ENCODE measurements at places on chromosomes 16 and 17.

GRCh38 chr17:7955414-7956227 lies 23.6 kb downstream of the CNTROB start:
- no peak for DNase-seq

GRCh38 chr17:75845058-75845711 lies 981 bp upstream of the UNC13D start:
- no peak for DNase-seq

DNA sequence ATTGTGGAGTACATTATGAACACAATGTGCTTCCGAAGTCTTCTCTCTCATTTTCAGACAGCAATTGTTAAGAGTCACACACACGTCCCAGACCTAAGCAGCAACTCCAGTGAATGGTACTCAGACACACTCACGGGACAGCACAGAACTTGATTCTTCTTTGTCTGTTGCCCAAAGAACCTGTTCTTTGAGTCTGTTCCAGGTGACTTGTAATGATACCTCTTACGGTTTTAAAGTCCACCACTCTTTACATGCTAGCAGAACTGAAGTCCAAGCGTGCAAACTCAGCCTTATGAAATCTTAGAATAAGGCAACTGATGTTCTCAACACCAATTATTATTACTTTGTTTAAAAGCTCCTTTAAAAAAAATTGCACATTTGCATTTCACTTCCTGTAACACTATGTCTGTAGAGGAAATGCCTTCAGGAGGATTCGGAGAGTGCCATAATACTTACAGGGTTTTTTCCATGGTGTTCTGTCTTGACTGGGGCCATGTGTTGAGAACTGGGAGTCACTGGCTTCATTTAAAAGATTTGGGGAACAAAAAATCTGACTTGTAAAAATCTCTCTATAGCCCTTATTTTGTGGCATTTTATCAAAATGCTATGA lies 48.1 kb downstream of the MARF1 start:
- DNase-seq, result no peak

GRCh38 chr17:83055911-83056582 lies 23.4 kb upstream of the METRNL start:
- no peak for DNase-seq

- DNase-seq, result no peak
Measured at GRCh38 chr16:4025428-4025827, 90.8 kb downstream of the ADCY9 start.

- DNase-seq, result no peak
Measured at GRCh38 chr16:89315271-89315670, 97.8 kb downstream of the ZNF778 start.

- DNase-seq, result no peak
Measured at GRCh38 chr17:57971572-57971971, 16.4 kb upstream of the CUEDC1 start.

DNA sequence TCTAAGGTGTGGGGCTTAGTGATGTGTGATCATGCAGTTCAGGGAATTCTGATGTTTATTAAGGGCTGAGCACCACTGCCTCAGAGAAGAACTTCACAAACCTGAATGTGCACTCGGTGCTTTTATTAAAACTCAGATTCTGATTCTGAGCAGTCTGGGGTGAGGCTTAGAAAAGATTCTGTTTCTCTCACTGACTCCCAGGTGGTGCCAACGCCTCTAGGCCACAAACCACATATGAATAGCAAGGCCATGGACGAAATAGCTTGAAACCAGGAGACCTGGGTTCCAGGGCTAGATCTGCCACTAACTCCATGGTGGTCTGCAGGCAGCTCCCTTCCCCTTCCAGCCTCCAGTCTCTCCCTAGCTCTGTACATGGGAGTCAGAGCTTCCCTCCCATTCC lies 169.1 kb downstream of the HS3ST3B1 start:
- DNase-seq, result no peak

All from NCI-H446 treated with DMSO at 0.1 percent for 48 hours (cell line).